Adrenal gland (tissue), 19 donors: ENCODE measurements at places on chromosomes 2 and 18.
A peak's percentile ranks its signal among the peaks of the same experiment; 100 is the strongest.

DNA sequence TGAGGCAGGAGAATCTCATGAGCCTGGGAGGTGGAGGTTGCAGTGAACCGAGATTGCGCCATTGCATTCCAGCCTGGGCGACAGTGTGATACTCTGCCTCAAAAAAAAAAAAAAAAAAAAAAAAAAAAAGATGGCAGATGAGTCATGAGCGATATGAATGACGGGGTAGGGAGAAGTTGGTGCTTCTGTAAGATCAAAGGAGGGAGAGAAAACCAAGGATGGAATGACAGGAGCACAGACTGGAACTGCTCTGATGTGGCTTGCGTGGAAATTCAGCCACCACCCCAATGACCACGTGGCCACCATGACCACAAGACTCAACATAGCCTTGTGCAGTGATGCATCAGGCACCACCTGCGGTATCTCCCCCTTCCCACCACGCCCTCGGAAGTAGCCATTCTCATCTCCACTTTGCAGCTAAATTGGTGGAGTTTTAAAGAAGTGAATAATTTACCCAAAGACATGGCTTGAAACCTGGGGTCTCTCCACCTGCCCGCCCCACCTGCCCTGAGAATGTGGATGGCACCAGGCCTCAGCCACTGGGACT is 96.0 kb downstream of the ACKR3 start:
- DNase-seq, result no peak

GRCh38 chr18:35974181-35974580 is 1.7 kb downstream of the RMP24 start:
- no peak for DNase-seq

DNA sequence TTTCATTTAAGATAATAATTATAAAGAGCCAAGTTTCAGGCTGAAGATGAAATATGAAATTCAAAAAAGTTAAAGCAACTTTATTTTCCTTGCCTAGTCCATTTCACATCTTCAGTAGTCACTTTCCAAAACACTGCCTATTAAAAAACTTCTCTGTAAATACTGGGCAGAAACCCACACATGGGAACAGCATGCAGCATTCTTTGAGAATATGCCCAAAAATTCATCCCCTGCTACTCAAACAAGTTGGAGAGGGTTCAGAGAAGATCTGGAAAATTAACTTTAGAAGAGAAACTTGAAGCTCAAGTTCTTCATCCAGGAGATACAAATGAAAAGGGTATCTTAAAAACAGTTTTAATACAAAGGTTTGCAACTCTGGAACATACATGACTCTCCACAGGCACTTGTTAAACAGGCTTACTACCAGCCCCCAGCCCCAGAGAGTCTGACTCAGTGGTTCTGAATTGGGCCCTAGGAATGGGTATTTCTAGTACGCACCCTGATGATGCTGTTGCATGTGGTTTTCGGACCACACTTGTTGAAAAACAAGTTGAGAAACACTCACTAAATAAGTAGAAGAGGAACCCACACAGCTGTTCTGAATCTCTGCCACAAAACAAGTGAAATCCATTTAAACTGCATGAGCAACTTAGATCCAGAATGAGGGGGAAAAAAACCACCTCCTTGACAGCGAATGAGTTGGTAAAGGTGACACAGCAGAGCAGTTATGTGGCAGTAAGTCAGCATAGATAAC is 329.1 kb downstream of the SATB2 start:
- no peak for DNase-seq

DNA sequence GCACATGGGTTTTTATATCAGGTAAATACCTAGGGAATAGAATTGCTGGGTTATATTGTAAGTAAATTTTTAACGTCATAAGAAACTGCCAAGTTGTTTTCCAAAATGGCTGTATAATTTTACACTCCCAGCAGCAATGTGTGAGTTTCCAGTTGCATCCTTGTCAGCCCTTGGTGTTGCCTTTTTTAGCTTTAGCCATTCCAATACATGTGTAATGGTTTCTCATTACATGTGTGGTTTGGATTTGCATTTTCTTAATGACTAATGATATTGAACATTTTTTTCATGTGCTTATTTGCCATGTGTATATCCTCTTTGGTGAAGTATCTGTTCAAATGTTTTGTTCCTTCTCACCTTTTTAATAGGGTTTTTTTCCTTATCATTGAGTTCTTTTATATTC is 70.8 kb downstream of the ABI2 start:
- DNase-seq, result no peak

- peak; percentile 70 for DNase-seq
These were observed 837 bp upstream of the ACSL3 start for GRCh38 chr2:222859786-222860612.

DNA sequence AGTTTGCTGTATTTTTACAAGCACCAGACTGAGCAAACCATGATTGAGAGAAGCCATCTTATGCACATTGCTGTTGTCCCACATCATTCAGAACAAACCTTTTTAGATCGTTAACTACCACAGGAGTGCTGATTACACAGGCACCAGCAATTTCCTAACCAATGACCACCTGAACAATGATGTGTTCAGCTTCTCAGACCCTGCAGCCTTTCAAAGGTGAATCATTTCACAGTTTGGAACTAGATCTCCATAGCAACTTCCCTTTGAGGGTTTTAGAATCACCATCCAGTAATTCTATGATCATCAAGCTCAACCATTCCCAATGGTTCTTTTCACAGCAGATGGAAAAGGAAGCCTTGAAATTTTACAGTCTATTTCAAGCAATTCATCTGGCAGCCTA is 71.4 kb downstream of the OLA1 start:
- no peak for DNase-seq
